ENCODE measurements at places on chromosomes 13 and 19. TPM values are rescaled to one million over a fixed set of nuclear protein-coding genes. Genes with fewer than 3 reads are reported as not detected.

The SIGLEC5 gene
- polyA plus RNA-seq, result not detected

The DACH1 gene
- polyA plus RNA-seq, result 0.32 TPM

The NCR1 gene
- 146 TPM for polyA plus RNA-seq

The ZNF541 gene
- polyA plus RNA-seq, result not detected

The PLPP2 gene
- not detected for polyA plus RNA-seq

The KLK12 gene
- polyA plus RNA-seq, result not detected

GRCh38 chr13:44652962-44653660, 77.0 kb upstream of the TSC22D1 start:
- H3K27ac ChIP-seq, result no peak overlapping the region
- no peak for DNase-seq

- DNase-seq, result no peak
- no peaks in the 10 kb centered on the region for H3K36me3 ChIP-seq
- peaks cover 12% of the 10 kb centered on the region for H3K27me3 ChIP-seq
- H3K27ac ChIP-seq, result no peak overlapping the region
- no peak overlapping the region for H3K4me3 ChIP-seq
Observed at GRCh38 chr19:49364083-49364737, 533 bp downstream of the DKKL1 start.

- no peaks in the 10 kb centered on the region for H3K36me3 ChIP-seq
- H3K27ac ChIP-seq, result peak overlapping the region; percentile 93
- peaks cover 1% of the 10 kb centered on the region for H3K27me3 ChIP-seq
- peak; percentile 46 for DNase-seq
Observed at GRCh38 chr13:44116562-44117332, 237.0 kb downstream of the LACC1 start.

GRCh38 chr19:8403820-8404109, 9.3 kb upstream of the MARCHF2 start:
- H3K36me3 ChIP-seq, result peaks cover 3% of the 10 kb centered on the region
- no peak overlapping the region for H3K4me3 ChIP-seq
- DNase-seq, result no peak
- no peak overlapping the region for H3K27ac ChIP-seq
- no peaks in the 10 kb centered on the region for H3K4me1 ChIP-seq

- no peaks in the 10 kb centered on the region for H3K27me3 ChIP-seq
- H3K27ac ChIP-seq, result no peak overlapping the region
- no peaks in the 10 kb centered on the region for H3K4me1 ChIP-seq
- DNase-seq, result no peak
- no peak overlapping the region for H3K4me3 ChIP-seq
- H3K36me3 ChIP-seq, result no peaks in the 10 kb centered on the region
Observed at GRCh38 chr13:44819245-44819644, 170.0 kb downstream of the NUFIP1 start.

DNA sequence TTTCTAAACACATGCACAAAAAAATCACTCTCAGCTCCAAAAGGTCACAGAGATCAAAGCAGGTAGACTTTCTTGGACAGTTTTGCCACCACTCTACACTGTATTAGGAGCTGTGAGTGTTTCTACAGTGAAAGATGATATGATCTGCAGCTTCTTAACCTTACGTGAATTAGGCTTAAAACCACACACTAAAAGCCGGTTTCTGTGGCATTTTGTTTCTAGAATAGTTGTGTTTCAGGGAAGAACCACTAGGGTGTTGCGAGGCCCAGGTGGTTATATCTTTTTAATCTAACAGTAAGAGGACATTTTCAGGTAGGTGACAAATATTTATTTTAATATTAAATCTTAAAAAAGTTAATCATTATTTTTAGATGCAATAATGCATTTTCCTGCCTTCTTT, 216.4 kb downstream of the KLF5 start:
- peaks cover 2% of the 10 kb centered on the region for H3K27me3 ChIP-seq
- no peak overlapping the region for H3K27ac ChIP-seq
- DNase-seq, result no peak
- no peak overlapping the region for H3K4me3 ChIP-seq
- H3K4me1 ChIP-seq, result no peaks in the 10 kb centered on the region
- no peaks in the 10 kb centered on the region for H3K36me3 ChIP-seq

DNA sequence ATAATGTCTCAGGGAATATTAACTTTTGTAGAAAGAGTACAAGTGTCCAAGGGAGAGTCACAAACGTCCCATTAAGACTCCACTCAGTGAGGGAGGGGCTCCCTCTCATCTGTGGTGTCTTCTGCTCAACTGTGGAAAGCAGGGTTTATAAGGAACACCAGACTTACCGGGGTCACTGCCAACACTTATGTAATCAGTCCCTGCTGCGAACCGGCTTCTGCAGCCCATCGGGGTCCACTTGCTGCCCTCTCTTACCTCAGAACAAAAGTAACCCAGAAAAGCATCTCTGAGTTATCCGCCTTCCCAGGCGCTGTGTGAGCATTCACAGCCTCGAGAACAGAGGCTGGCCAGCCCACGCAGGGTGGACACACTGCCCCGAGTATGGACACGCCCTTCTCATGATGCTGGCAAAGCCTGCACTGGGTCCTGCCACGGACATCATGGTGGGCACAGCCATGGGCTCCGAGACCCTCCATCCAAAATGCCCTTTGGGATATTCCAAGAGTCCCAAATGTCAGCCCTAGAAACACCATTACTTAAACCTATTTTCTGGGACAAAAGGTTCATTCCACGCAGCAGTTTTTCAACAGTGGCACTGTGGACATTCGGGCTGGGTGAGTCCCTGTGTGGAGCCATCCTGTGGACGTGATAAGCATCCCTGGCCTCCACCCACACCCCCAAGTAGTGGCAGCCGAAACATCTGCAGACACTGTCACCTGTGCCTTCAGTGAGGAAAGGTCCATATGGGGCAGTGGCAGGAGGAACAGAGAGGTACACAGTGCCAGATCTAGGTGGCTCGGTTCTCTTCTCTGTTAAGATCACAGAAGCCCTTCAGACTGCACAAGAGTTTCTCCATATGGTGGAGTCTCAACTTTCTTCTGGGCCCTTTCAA, 63.9 kb downstream of the STK24 start:
- H3K27me3 ChIP-seq, result no peaks in the 10 kb centered on the region
- peaks cover 30% of the 10 kb centered on the region for H3K36me3 ChIP-seq
- H3K4me3 ChIP-seq, result no peak overlapping the region
- no peak overlapping the region for H3K27ac ChIP-seq

DNA sequence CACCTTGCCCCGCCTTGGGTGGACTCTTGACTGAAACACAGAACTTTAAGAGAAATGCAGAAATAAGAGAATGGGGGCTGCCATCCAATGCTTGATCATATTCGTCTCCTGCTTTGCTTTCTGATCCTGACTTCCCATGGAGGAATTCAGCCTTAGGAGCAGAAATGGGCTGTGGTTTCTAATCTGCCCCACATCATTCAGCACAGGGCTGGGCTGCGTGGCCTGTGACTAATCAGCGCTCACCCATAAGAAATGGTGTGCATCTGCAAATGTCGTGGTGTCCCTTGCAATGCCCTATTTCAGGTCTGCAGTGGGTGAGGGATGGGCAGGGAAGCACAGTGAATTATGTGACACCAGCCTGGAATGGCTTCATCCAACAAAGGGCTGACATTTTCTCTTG, 60.7 kb upstream of the URI1 start:
- no peaks in the 10 kb centered on the region for H3K4me1 ChIP-seq
- H3K27me3 ChIP-seq, result peaks cover 3% of the 10 kb centered on the region

DNA sequence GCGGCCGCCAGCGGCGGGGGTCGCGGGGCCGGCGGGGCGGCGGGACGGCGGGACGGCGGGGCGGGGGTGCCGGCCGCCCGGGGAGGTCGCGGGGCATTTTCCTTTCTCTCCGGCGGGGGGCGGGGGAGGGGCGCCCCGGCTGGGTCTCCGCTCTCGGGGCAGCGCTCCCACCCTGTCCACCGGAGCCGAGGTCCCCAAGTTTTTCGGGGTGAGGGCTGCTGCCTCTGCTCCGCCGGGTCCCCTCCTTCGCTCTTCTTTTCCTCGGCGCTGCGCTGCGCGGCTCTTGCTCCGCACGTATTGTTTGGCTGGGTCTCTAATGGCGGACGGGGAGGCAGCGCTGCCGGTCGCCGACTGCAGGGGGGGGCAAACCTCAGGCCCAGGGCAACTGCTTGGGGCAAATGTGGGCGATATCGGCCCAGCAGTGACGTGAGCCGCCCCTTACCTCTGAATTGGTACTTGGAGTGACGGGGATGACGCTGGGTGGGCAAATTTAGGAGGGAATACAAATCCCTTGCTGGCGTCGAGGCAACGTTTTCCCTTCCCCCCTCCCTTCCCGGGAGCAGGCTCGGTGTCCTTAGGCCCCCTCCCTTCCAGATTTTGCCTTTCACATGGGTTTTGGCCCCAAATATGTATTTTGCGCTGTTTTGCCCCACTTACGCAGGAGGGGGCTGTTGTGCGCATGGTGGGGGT, 759 bp downstream of the ZMYM2 start:
- peaks cover 31% of the 10 kb centered on the region for H3K4me1 ChIP-seq
- H3K36me3 ChIP-seq, result no peaks in the 10 kb centered on the region
- DNase-seq, result peak; percentile 70
- peaks cover 12% of the 10 kb centered on the region for H3K27me3 ChIP-seq
- H3K27ac ChIP-seq, result peak overlapping the region; percentile 96

GRCh38 chr13:79614250-79614918, 133.4 kb downstream of the NDFIP2 start:
- no peak overlapping the region for H3K4me3 ChIP-seq
- no peaks in the 10 kb centered on the region for H3K36me3 ChIP-seq
- no peaks in the 10 kb centered on the region for H3K4me1 ChIP-seq
- no peaks in the 10 kb centered on the region for H3K27me3 ChIP-seq
- H3K27ac ChIP-seq, result no peak overlapping the region
- no peak for DNase-seq

- H3K4me1 ChIP-seq, result peaks cover 20% of the 10 kb centered on the region
- H3K27ac ChIP-seq, result no peak overlapping the region
Observed at GRCh38 chr13:110529522-110530311, 31.8 kb downstream of the RAB20 start.

DNA sequence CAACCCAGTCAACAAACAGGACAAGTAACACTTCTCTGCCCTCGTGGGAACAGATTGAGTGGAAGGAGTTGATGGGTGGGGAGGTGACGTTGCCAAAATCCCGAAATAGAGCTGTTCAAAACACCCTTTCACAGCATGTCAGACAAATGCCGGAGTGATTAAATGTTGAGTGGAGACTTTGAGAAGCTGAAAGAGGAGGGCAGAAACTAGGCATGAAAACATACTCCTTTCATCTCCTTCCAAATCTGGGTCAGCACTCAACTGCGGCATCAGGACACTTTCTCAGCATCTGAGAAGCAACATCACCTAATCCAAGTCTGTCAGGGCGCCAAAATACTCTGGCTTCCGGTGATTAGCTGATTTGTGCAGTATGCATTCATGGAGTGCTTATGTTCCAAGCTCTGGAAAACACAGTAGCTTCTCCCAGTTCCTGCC, 51.5 kb upstream of the MRI1 start:
- H3K4me3 ChIP-seq, result no peak overlapping the region
- H3K4me1 ChIP-seq, result no peaks in the 10 kb centered on the region

DNA sequence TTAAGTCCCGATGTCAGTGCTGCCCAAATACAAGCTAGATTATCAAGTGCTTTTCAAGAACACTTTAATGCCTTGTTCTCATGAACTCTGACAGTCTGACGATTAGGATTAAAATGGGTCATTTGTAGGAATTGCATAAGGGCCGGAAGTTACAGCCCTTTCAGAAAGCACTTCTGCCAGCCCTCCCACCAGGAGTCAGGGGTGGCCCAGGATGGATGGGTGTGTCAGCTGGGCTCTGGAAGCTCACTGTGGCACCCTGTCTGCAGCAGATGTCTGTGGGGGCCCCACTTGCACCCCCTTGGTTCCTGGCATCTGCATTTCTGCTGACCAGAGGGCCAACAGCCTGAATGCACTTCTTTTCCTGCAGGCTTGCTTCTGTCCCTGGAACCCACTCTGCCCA, 712.7 kb downstream of the UQCRFS1 start:
- H3K27ac ChIP-seq, result peak overlapping the region; percentile 97
- peaks cover 5% of the 10 kb centered on the region for H3K27me3 ChIP-seq
- peak overlapping the region; percentile 94 for H3K4me3 ChIP-seq
- DNase-seq, result no peak
- H3K4me1 ChIP-seq, result peaks cover 97% of the 10 kb centered on the region

DNA sequence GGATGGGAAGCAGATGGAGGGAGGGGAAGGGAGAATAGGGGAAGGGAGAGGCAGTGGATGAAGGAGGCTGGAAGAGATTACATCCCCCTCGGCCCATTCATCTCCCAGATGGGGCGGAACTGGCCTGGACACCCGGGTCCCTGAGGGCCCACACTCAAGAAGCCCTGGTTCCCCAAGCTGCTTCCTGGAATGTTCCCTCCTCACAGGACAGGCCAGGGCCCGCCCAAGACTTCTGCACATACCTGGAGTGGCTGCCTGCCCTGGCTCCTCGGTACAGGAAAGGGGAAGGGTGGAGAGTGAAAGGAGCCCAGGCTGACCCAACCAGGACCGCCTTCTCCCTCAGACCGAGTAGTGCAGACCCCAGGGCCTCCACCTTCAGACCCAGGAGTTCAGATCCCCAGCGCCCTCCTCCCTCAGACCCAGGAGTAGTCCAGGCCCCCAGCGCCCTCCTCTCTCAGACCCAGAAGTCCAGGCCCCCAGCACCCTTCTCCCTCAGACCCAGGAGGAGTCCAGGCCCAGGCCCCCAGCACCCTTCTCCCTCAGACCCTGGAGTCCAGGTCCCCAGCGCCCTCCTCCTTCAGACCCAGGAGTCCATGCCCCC, 489 bp downstream of the NTF4 start:
- H3K36me3 ChIP-seq, result no peaks in the 10 kb centered on the region
- no peak overlapping the region for H3K27ac ChIP-seq
- peaks cover 24% of the 10 kb centered on the region for H3K27me3 ChIP-seq
- no peak for DNase-seq
- no peaks in the 10 kb centered on the region for H3K4me1 ChIP-seq
- no peak overlapping the region for H3K4me3 ChIP-seq

DNA sequence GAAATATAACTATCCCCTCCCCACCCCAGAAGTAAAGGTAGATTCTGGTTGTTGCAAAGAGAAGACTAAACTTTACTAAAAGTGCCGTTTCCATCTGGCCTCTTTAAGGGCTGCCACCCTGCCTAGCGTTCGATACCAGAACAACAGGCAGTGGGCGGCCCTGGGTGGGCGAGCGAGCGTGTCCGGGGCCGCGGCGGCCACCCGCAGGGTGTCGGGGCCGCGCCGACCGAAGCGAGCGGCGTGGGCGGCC, 2.6 kb downstream of the FGF9 start:
- H3K27ac ChIP-seq, result peak overlapping the region; percentile 12
- H3K36me3 ChIP-seq, result no peaks in the 10 kb centered on the region
- H3K4me3 ChIP-seq, result peak overlapping the region; percentile 80
- H3K27me3 ChIP-seq, result peaks cover 44% of the 10 kb centered on the region
- H3K4me1 ChIP-seq, result peaks cover 66% of the 10 kb centered on the region

DNA sequence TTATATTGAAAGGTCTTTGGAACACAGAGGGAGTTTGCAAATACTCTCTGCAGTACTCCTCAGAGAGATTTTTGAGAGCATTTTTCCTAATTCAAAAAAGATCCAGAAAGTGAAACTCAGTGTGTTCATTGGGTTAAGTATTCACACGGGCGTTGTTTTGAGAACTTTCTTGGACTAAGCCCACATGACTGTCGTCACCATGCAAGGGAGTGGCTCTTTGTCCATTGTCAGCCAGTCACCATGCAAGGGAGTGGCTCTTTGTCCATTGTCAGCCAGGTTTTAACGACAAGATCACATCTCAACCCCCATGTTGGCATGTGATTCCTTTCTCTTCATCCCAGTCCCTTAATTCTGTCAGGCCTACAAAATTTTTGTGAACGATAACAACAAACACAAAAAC, 81.2 kb upstream of the STK24 start:
- peaks cover 3% of the 10 kb centered on the region for H3K27me3 ChIP-seq
- no peak overlapping the region for H3K4me3 ChIP-seq
